ENCODE measurements at places on chromosomes 7 and 10.

DNA sequence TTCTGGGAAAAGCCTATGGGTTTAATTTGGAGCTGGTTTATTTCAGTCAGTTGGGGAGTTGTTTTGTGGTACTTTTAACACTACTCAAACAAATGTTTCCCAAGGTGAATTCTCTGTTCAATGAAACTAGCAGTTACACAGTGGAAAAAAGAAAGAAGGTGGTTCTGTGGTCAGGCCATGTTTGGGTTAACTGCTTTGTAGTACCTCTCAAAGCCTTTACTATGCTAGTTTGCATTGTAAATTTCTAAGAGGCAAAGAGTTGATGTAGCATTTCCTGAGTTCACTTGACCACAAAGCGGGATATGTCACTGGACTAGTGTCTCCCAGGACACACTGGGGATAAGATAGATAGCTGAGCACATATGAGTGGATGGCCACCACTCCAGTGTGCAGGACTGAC lies 145.4 kb downstream of the KIF20B start:
- DNase-seq, result no peak

DNA sequence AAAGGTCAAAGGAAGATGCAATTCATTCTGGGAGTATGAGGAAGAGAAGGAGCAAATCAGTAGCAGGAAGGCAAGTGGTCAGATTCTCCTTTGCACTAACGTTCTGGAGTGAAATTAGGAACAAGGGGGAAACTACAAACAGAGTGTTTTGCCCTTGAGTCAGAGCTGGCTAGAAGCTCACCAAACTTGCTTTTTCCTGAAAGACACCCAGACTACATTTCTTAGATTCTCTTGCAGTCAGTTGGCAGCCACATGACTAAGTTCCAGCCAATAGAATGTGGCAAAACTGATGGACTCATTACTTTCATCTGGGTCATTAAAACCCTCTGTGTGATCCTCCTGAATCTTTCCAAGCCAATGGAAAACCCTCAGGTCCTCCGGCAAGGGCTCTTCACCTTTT lies 18.6 kb upstream of the DLX5 start:
- no peak for DNase-seq

- no peak for DNase-seq
Observed at GRCh38 chr10:42801135-42801534, 18.5 kb downstream of the BMS1 start.

GRCh38 chr10:76522547-76522946 lies 1091.1 kb downstream of the LRMDA start:
- DNase-seq, result no peak

DNA sequence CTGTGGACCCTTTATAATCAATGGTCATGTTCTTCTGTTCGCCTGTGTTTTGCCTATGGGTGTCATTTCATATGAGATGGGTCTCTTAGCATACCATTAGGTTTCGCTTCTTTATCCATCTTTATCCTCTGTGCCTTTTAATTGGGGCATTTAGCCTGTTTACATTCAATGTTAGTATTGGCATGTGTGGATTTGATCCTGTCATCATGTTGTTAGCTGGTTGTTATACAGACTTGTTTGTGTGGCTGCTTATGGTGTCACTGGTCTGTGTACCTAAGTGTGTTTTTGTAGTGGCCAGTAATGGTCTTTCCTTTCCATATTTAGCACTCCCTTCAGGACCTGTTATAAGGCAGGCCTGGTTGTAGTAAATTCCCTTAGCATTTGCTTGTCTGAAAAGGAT lies 90.3 kb downstream of the MYO3A start:
- DNase-seq, result no peak

DNA sequence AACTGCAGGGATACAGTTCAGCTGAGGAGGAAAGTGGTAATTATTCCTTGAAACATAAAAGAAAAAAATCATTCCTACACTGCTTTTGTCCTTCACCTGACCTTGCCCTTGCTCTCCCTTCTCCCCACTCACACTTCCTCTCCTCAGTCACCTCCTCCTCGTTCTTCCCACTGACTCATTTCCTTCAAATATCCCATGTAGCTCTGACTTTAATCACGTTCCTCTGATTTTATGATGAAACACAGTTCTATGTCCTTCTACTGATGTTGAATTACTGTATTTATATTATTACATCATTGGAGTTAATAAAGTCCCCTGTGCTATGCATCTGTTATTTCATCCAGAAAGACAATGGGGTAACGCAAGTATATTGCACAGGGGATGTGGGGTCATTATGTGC lies 575.6 kb downstream of the POM121L12 start:
- no peak for DNase-seq

GRCh38 chr7:116145245-116145852 lies 65.0 kb upstream of the TES start:
- no peak for DNase-seq
